ENCODE measurements at places on chromosomes 1 and 21.

GRCh38 chr1:172742599-172743500, 83.9 kb downstream of the FASLG start:
- DNase-seq = peak; percentile 38

- no peak for DNase-seq
Measured at GRCh38 chr1:173802961-173803360, 21.5 kb upstream of the DARS2 start.

GRCh38 chr1:115430441-115431158, 92.6 kb upstream of the NGF start:
- DNase-seq = peak; percentile 97

GRCh38 chr1:172582889-172583288, 49.9 kb downstream of the SUCO start:
- DNase-seq = no peak

DNA sequence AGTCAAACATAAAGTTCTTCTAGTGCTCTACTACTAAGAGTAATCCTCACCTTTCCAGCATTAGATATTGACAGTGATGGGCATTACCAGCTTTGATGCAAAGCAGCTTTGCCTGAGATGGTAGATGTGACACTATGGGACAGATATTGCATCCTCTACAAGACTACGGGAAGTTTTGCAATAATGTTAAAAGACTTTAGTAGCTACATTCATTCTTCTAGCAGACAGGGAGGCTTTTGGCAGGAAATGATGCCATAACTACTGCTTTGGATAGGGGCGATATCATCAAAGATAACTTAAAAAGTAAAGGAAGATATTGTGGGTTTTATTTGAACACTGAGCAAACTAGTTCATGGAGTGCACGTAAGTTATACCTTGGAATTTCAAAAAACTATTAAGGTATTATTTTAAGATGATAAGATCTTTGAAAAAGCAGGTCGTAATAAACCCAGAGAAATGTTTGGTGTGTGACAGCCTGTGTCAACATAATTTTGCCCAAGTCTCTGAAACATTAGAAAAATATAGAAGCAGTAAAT, 368.3 kb upstream of the TMPRSS15 start:
- DNase-seq = no peak

- no peak for DNase-seq
Measured at GRCh38 chr1:63321785-63322113, 618 bp upstream of the FOXD3 start.

GRCh38 chr1:18766328-18766727, 93.1 kb downstream of the TAS1R2 start:
- no peak for DNase-seq

DNA sequence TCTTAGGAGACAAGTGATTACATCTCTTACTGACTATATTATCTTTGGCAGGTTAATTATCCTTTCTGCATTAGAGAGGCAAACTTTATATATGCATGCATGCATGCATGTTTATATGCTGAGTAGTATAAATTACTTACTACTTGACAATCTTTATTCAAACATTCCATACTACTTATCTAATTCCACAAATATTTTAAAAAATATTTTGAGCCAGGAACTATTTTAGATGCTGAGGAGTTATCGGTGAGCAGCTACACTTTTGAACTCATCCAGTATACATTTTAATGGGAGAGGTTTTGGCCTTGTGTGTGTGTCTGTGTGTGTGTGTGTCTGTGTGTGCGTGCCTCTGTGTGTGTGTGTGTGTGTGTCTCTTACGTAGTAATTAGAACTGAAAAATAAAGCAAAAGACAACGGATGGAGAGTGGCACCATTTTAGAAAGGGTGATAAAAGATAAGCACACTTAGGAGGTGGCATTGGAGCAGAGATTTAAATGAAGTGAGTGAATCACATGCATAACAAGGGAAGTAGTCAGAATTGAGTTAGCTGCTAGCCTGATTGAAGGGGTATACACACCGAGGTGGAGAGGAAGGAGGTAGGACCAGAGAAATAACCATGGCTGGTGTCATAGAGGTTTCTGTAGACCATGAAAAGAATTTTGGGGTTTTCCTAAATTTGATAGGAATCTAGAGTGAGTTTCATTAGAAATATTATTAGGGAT, 1488.4 kb downstream of the MRPL39 start:
- peak; percentile 33 for DNase-seq

GRCh38 chr21:28615276-28615675, 377.4 kb downstream of the LTN1 start:
- peak; percentile 79 for DNase-seq

- no peak for DNase-seq
Measured at GRCh38 chr1:170604065-170604464, 59.9 kb upstream of the PRRX1 start.

DNA sequence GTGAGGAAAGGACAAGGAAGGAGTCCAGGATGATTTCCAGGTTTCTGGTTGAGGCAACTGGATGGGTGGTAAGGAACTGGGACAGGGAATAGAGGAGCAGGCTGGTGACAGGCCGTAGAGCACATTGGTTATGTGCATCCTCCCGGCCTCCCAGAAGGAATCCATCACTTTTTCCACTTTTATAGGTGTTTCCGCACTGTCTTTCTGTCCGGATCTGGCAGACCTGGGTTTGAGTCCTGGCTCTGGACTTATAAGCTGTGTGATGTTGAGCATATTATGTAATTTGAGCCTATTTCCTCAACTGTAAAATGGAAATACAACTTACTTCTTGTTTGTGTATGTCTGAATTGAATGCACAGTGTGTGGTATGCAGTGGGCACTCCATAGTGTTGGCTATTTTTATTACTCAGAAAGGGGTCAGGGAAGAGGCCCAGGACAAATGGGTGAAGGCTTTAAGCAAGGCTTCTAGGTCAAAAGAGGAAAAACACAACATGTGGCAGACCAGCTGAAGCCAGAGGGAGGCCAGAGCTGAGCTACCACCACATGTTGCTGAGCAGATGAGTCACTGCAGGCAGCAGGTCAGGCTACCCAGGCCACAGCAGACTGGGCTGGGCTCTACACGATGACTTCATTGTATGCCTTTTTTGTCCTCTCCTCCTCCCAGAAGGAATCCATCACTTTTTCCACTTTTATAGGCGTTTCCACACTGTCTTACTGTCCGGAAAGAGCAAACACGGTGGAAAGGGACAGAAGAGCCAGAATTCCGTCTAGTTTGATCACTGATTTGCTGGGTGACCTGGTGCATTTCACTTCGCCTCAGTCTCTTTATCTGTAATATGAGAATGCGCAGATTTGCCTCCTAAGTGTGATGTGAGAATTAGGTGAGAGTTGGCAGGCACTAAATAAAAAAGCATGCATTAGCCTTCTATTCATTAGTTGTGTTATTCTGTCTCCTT, 791 bp upstream of the MAST2 start:
- peak; percentile 98 for DNase-seq

DNA sequence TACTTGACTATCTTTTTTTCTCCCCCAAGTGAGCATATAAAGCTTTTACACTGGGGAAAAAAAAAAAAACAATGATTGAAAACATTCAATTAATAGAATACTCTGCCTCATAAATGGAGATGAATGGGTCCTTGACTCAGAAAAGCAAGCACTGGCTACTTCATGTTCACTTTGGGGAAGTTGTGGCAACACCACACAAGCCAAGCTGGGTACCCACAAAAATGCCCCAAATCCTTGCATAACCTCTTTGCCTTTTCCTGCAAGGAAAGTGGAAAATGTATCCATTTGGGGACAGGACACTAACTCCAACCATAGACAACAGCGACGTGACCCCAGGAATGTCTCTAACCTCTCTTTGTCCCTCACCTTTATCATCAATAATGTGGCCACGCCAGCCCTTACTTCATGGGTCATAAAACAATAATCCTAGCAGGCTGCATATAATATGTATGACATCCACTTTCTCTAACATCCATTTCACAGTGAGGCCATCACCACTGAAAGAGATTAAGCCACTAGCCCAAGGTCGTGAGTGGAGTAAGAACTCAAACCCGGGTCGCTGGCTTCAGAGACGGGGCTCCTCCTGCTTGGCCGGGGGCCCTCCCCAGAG, 2.3 kb downstream of the ECE1 start:
- DNase-seq = no peak

DNA sequence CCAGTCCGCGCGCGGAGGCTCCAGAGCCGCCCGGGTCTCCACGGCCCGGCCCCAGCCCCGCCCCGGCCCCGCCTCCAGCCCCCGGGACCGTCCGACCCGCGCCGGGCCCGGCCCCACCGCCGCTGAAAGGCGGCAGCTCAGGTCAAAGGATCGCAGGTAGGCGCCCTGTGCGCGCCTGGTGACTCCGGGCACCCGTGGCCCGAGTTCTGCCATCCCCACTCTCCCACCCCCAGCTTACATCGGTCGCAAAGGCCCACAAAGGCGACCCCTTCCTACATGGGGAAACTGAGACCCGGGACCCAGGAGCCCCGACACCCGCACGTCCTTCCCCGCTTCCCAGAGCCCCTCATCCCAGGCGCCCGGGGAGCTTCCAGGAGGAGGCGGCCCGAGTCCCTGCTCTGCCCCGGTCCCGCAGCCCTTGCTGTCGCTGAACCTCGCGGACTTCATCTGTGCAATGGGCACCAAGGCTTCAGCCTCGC, at the start of gene TMEM200B:
Gene TMEM200B (minus strand): TSS at position 17 of the 479 bp plus-strand sequence. CDS start 2,075 bp downstream, outside the sequence.
- DNase-seq = no peak

DNA sequence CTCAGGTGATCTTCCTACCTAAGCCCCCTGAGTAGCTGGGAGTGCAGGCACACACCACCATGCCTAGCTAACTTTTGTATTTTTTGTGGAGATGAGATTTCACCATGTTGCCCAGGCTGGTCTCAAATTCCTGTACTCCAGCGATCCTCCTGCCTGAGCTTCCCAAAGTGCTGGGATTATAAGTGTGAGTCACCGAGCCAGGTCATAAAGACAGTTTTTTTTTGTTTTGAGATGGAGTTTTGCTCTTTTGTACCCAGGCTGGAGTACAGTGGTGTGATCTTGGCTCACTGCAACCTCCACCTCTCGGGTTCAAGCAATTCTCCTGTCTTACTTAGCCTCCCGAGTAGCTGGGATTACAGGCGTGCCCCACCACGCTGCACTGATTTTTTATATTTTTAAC, 42.1 kb downstream of the KIF1B start:
- peak; percentile 34 for DNase-seq

Measured in brain microvascular endothelial cell (primary cell).